BE2C (cell line): ENCODE measurements at places on chromosomes 3 and 15.
A peak's percentile ranks its signal among the peaks of the same experiment; 100 is the strongest.

- no peak for DNase-seq
Measured at GRCh38 chr15:87263871-87264270, 992.7 kb downstream of the NTRK3 start.

DNA sequence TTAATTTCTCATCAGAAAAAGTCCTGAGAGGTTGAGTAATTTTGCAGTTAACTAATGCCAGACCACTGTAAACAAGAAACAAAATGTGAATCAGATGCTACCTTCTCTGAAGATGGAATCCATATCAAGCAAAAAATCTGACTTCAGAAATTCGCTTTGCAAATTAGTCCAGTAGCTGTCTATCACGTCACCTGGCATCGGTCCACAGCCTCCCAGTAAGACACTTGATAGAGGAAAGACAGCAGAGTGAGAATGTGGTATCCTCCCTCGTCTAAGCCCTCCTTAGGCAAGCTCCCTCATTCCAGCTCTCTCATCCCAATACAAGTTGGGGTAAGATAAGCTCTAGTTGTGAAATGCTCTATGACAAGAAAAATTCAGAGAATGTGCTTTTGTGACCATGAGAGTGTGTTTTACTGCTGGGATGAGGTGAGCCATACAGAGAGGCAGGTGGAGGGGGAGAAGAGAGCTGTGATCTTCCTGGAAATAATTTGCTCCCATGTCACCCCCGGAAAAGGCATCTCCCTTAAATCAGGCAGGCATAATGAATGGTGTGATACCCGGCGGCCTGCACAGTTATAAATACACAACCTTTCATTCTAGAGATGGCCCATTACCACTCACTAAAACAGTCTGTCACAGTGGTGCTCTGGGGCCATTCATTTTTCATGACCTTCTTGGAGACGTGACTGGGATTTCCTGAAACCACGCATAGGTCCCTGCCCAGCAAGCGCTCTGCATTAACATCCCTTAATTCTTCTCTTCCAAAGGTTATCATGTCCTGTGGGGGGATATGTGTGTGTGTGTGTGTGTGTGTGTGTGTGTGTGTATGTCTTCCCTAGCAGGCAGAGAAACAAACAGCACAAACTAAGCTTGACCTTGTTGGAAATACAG is 602.0 kb upstream of the KCNMB2 start:
- peak; percentile 8 for DNase-seq

DNA sequence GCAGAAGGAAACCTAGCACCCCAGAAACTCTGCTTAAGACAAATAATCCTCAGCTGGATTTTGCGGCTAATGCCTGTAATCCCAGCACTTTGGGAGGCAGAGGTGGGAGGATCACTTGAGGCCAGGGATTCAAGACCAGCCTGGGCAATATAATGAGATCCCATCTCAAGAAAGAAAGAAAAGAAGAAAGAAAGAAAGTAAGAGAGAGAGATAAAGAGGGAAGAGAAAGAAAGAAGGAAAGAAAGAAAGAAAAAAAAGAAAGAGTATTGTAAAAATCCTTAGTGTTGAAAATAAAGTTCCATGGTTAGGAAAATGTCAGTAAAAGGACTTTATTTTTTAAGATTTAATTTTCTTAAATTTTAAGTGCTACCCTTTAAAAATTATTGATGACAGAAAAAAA is 54.9 kb upstream of the LRRFIP2 start:
- no peak for DNase-seq

DNA sequence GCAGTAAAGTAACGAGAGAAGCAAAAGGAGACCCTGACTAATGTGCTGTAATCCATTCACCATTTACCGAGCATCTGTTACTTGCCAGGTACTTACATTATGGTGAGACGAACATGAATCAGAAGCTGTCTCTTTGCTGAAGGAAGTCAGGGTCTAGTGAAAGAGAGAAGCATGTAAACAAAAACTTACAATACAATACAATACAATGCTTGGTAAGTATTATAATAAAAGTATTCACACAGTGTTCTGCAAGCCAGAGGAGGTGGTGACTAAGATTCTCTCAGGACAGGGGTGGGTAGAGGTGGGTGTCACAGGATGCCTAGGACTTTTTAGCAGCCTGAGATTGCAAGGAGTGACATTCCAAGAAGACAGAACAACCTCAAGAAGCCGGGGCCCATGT is 50.2 kb upstream of the MGA start:
- no peak for DNase-seq

GRCh38 chr15:80828796-80829195 is 49.6 kb downstream of the CEMIP start:
- no peak for DNase-seq

GRCh38 chr15:64987136-64987535 is 2.6 kb downstream of the SPG21 start:
- DNase-seq: no peak

- DNase-seq: no peak
Measured at GRCh38 chr3:179151474-179151873, 3.3 kb downstream of the PIK3CA start.

DNA sequence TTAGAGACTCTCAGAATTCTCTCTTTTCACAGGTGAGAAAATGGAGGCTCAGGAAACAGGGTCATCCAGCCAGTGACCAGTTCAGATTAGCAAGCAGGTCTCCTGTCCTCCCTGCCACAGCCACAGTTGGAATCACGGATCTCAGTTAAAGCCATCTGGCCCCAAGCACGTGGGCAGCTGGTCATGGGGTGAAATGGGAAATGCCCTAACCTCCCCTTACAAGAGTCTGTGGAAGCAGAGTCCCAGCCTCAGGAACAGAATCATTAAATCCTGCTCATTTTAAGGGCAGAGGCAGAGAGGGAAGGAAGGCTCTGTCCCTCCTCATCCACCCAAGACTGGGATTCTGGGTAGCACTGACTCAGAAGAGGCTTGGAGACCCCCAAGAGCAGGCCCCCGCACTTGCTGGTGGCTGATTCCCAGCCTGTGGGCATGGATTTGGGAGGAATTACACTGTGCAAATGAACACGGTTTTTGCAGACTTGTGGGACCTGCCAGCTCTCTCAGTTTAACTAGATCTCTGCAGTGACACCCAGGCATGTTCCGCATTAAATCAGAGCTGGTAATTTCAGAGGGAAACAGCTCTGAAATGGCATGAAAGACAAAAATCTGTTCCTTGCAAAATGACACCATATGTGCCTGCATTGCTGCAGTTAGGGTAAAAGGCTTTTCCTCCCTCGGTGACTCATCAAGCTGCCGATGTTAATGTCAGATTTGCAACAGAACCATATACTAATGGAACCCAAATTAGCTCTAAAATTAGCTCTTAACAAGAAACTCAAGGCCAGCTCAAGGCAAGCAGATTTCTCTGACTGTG is 89.0 kb downstream of the BDH1 start:
- peak; percentile 70 for DNase-seq

GRCh38 chr3:14505803-14506500 is 34.2 kb downstream of the GRIP2 start:
- DNase-seq: no peak

DNA sequence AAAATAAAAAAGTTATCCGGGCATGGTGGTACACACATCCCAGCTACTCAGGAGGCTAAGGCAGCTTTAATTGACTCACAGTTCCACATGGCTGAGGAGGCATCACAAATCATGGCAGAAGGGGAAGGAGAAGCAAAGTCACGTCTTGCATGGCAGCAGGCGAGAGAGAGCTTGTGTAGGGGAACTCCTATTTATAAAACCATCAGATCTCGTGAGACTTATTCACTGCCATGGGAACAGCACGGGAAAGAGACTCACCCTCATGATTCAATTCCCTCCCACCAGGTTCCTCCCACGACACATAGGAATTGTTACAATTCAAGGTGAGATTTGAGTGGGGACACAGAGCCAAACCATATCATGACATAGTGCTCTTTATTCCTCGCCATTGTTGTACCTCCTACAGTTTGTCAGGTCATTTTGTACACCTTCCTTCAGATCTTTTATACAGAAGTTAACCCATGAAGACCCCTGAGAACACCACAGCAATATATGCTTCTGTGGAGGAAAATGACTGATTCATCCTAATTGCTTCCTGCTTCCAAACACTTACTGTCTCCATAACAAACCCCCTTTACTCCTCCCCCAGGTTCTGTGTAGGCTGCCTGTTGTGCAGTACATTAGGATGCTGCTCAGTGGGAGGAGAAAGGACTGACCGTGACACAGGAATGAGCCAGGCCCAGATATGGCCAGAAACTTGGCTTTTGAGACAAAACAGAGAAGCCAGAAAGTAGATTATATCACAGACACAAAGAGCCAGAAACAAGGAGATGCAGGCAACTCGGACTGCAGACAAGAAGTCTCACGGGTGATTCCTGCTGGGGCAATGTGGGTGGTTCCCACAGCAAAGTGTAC is 67.9 kb upstream of the HEG1 start:
- DNase-seq: peak; percentile 65

DNA sequence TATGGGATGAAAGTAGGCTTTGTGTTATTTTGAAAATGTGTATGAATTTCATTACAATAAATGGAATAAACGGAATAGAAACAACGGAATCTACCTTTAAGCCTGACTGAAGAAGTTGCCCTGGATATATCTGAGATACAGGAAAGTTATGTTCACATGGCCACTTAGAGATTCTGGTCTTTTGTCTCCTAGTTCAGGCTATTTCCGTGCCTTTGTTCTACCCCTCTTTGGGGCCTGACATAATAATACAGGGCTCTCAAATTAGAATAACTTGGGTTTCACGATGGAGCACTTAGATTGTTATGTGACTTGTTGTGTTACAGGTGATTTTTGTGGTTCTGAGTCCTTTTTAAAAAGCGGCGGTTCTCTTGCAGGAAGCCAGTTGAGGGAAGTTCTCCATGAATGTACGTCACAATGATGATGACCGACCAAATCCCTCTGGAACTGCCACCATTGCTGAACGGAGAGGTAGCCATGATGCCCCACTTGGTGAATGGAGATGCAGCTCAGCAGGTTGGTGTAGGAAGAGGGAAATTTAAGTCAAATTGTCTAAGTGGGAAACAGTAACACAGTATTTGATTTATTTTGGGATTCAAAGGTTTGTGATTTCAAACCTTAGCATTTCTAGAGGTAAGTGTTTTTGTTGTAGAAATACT is 72.8 kb downstream of the FNDC3B start:
- DNase-seq: no peak

DNA sequence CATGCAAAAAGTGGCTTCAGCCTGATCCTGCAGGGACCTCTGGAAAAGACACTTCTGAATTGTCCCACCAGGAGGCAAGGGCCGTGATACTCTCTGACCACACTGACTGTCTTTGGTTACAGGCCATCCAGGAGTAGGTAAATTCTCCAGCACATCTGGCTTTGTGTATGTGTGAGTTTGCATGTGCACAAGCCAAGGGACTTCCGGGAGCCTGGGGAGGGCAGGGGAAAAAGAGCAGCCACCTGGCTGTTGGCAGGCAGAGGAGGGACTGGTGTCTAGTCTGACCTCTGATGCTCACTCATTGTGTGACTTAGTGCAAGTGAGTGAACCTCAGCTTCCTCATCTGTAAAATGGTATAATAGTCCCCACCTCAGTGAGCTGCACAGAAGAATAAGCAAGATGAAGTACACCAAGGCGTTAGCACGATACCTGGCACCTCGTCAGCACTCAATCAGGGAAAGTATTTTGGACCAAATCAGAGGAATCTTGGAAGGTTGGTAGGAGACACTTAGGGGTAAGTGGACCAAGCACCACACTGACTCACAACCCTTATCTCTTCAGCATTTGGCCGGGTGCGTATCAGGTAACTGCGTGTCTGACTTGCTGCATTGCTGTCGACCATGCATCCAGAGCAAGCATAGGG is 19.1 kb downstream of the KLHL6 start:
- DNase-seq: no peak

- no peak for DNase-seq
Measured at GRCh38 chr3:43857361-43858293, 166.9 kb downstream of the ABHD5 start.

GRCh38 chr15:65174509-65174908 is 10.6 kb downstream of the CLPX start:
- DNase-seq: no peak

DNA sequence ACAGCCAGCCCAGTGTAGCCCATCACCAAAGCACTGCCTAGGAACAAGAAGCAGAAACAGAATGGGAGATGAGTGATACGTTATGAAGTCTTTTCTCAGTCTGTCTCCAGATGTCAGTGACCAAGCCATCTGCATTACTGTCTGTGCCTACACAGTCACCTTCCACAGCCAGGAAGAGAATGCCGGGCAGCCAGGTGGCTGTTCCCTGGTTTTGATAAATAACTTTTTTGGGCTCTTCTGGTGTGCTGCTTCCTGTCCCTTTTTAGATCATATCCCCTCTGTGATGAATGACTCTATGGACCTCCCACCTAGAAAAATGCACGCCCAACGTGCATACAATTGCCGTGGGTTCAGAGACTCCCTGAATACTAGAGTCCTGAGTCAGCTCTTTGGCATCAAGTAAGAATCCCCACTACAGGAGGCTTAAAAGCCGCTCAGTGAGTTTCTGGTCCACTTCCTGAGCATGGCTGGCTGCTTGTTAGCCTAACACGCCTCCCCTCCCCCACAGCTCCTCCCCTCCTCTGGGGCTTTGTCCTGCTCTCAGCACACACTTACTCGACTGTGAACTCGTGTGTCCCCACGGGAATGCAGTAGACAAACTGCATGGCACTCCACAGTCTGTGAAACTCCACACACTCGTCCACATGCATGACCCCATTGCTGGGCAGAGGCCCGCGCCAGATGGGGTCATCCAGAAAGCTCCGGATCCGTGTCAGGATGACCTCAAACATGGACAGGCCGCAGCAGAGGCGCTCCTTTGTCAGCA is 34.7 kb downstream of the NIPA2 start:
- DNase-seq: no peak

GRCh38 chr3:98884675-98885371 is 16.7 kb downstream of the DCBLD2 start:
- no peak for DNase-seq

DNA sequence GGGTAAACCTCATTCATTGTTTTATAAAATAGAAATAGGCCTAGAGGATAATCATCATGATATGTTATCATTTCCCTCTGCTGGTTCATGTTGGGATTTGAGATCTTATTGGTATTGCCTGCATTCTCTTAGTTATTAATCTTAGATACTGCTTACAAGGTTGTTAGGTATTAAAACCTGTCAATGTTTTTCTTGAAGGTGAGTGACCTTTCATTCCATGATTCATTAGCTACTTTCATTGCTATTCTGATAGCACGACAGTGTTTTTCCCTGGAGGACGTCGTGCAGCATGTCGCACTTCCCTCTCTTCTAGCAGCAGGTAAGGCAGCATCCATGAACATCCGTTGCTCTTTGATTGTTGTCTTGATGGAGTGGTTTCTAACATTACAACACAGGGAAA is 17.1 kb downstream of the P2RY12 start:
- no peak for DNase-seq

GRCh38 chr3:44186111-44186672 is 55.5 kb upstream of the TOPAZ1 start:
- DNase-seq: no peak

DNA sequence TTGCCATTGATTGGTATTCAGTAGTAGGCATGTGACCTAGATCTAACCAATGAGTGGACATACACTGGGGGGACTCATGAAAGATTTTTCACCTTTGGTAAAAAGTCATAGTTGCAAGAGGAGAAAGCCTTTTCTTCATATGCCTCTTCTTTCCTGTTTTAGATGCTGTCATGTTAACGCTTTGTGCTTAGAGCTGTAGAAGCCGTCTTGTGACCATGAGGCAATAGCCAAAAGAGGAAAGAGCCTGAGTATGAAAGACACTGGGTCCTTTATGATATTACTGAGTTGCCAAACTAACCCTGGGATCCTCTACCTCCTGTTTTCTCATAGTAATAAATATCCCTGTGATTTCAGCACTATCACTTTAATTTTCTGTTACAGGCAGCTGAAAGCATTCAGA is 396.0 kb downstream of the FHIT start:
- DNase-seq: no peak
